ENCODE measurements at places on chromosomes 6 and 20.

GRCh38 chr6:24391756-24392405, 10.9 kb upstream of the MRS2 start:
- ATAC-seq = no peak

GRCh38 chr20:5260889-5261288, 55.9 kb downstream of the PROKR2 start:
- ATAC-seq = no peak

DNA sequence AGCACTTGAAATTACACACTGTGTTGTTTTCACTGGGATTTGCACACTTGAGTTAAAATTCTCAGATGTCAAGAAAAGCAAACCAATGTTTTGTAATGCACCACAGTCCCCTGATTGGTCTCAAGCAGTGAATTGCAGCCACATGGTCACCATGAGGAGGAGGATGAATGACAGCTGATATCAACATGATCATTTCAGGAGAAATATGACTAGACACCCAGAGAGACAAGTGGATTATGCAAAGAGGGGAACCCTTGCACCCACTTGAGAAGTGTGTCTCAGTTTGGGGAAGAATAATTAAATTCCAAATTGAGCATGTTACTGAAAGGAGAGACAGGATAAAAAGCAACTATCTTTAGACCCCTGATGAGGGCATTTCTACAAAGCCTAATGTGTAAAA, 69.3 kb downstream of the UST start:
- ATAC-seq = no peak

GRCh38 chr20:44153636-44154043, 33.3 kb downstream of the JPH2 start:
- peak; percentile 64 for ATAC-seq

DNA sequence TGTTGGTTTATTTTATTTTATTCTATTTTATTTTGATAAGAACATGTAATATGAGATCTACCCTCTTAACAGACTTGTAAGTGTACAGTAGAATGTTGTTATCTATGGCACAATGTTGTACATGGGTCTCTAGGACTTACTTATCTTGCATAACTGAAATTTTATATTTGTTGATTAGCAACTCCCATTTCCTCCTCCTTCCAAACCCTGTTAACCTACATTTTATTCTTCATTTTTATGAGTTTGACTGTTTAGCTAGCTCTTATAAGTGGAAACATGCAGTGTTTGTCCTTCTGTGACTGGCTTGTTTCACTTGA, 37.9 kb upstream of the BCAS1 start:
- ATAC-seq = no peak

DNA sequence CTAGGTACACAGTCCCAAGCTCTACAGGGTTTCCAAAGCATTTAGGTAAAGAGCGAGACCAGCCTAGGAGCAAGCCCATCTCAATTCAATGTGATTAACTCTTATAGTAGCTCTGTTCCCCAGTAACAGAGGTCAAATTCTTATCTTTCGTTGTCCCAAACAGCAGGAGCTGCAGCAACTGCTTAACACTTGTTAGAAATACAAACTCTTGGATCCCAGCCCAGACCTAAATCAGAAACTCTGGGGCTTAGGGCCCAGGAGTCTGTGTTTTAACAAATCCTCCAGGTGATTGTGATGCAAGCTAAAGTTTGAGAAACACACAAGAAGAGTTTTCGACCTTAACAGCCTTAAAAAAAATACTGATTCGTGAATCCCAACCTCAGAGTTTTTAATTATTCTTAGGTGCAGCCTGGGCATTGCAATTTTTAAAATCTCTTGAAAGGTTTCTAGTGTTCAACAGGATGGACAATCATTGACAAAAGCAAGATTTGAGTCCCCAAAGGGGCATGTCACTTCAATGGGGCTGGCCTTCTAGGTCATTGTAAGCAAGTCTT, 127.4 kb upstream of the HCRTR2 start:
- no peak for ATAC-seq

GRCh38 chr20:13545790-13546189, 92.9 kb downstream of the TASP1 start:
- no peak for ATAC-seq

GRCh38 chr20:57167971-57168701, 98.3 kb downstream of the BMP7 start:
- no peak for ATAC-seq

DNA sequence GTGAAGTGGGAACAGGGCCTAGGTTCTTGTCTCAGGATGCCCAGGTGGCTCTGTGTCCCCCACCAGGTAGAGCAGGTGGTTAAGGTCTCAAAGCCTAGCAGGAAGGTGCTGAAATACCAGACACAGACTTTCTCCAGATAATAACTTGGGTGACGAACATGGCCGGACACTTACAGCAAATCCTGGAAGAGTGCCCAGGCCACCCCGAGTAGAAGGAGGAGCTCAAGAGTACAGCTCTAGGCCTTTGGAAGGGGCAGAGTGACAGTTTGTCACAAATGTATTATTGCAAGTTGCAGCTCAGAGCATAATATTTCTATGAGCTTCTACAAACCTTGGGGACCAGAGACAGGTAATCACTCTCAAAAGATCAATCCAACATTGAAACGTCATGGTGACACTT, 251.6 kb upstream of the SOX4 start:
- no peak for ATAC-seq

DNA sequence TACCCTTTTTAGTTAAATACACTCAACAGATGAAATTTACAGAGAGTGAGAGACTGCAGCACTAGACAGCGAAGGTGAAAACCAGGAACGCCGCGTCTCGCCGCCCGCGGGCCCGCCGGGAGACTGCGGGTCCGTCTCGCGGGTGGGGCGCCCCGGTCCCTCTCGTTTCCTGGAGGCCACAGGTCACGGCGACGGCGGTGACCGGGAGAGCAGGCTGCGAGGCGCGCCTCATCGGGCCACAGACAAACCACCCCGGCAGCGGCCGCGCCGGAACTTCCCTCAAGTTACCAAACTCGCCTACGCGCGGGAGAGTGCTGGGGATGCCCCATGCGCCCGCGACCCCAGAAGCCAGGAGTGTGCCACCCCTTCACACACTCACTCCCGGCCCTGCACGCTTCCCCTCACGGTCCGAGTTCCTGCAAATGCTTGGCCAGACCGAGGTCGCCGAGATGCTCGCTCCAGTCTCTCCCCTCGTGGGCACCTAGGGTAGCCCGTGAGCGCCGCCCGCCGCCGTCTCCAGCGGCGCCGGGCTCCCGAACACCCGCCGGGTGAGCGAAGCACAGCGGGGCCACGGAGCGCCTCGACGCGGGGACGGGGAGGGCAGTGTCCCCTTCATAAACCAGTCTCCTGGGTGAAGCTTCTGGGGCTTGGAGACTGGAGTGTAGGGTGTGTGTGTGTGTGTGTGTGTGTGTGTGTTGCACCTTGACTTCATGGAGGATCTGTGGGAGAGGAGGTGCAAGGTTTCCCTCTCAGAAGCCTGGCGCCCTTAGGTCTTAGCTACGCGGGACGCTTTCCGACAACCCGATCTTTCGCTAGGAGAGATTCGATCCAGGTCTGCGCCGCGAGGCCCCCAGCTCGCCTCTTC, 1.4 kb downstream of the BACH2 start:
- ATAC-seq = peak; percentile 28

- no peak for ATAC-seq
Measured at GRCh38 chr6:126258150-126258549, 81.8 kb upstream of the CENPW start.

- ATAC-seq = no peak
Measured at GRCh38 chr6:79384845-79385244, 150.4 kb upstream of the HMGN3 start.

DNA sequence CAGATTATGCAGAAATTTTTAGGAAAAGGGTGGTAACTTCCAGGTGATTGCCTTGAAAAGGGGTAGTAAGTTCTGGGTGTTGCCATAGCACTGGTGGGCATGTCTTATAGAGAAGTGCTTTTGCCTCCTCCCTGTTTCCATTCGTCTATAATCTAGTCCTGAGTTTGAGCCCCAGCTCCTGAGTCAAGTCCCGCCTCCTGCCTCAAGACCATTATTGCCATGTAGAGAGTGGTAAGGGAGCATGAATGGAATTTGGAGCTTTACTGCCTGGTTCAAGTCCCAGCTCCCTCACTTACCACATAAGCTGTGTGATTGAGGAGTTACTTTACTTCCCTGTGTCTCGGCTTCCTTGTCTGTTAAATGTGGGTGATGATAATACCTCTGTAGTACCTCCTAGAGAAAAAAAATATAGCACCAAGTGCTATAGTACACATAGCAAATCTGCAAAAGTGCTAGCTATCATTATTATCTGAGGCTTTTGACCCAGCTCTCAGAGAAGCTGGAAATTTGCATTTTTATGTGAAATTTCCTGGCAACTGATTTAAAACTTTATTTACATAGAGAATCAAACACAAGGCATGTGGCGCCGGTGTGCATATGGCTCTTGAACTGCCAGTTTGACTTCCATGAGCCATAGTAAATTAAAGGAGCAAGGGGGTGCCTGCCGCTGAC, 36.0 kb downstream of the TGM6 start:
- no peak for ATAC-seq

- no peak for ATAC-seq
Measured at GRCh38 chr6:110378552-110378951, 20.4 kb upstream of the METTL24 start.

DNA sequence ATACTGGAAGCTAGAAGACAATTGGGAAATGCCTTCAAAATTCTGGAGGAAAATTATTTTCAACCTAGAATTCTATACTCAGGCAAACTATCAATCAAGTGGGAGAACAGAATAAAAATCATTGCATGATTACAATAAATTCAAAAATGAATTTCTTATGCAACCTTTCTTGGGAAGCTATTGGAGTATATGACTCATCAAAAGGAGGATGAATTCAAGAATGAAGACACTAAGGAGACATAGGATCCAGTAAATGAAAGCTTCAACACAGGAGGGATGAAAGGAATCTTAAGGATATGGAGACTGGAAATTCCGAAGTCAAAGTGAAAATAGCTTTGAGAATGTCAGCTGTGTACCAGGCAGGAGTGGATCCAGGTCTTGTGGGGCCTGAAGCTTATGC, 12.6 kb upstream of the UBR2 start:
- no peak for ATAC-seq
